ENCODE measurements at places on chromosomes 7 and 10.
A peak's percentile ranks its signal among the peaks of the same experiment; 100 is the strongest.

DNA sequence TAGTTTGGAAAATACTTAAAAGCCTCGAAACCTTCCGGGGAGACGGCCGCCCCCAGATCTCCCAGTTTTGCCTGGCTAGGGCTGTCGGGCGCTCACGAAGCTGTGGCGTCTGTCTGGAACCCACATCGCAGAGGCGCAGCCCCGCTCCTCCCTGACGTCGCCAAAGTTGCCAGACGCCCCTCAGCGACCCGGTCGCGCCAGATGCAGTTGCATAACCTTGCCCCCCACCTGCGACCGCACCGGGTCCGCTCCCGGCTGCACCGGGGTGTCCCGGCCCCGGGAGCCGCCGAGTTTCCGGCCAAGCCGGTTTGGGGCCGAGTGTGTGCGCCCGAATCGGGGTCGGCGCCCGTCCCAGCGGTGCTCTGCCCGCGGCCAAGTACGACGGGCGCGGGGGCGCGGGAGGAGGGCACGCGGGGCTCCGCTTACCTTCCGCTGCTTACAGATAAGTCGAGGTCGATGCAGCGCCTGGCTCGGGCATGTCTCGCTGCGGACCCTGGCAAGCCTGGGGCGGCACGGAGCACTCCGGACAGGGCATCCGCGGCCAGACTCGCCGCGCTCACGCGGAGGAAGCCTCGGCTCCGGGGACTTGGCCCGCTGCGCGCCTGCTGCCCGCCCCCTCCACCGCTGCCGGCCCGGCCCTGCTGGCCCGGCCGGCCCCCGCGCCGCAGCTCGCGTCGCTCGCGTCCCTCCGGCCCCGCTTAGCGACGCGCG lies 665 bp downstream of the INSYN2A start:
- DNase-seq = no peak

DNA sequence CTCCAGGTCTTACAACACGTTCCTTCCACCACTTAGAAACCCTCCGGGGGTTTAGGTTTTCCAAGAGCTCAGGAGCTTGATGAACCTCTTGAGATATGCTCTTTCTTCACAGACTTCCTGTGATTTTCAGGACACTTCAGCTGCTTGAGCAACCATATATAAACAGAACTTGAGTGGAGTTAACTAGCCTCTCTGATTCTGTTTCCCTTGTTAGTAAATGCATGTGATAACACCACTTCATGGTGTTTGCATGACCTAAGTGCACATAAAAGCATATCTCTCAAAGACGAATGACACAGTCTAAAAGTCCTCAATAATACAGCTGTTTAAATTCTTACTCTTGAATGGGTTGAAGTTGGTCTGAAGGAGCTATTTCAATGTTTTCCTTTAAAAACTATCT lies 9.9 kb downstream of the PRR15 start:
- DNase-seq = no peak

- no peak for DNase-seq
These were observed 111.2 kb upstream of the ARHGAP21 start for GRCh38 chr10:24834869-24835268.

- DNase-seq = peak; percentile 34
These were observed 23.4 kb downstream of the OR9A2 start for GRCh38 chr7:143003393-143004051.

- DNase-seq = no peak
These were observed 58.7 kb downstream of the PTEN start for GRCh38 chr10:87921931-87922688.

DNA sequence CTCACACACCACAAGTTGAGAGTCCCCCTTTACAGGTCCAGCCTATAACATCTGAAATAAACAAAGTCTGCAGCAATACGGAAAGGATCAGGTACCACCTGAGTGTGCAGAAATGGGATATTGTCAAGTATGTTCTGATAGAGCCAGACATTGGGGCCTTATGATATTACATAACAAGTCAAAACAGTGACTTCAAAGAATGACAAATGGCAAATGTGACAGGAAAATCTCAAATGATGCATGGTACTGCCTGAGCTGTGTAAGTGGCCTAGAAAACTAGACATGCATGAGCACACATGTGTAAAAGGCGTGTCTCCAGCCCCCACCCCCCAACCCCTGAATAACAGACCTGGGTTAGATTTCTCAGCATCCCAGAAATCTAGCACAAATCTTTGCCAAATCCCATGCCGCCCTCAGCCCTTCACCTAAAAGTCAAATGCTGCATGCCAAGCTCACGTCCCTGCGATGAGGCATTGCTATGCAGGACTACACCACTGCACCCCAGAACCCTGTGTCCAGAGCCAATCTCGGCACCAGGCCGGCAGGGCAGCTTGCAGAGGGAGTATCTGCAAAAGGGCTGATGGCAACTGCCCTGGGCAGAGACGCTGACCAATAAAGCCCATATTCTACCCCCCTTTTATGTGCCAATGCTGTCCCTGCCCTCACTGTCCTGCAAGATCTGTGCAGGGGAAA lies 58.8 kb downstream of the PRKAG2 start:
- DNase-seq = no peak

DNA sequence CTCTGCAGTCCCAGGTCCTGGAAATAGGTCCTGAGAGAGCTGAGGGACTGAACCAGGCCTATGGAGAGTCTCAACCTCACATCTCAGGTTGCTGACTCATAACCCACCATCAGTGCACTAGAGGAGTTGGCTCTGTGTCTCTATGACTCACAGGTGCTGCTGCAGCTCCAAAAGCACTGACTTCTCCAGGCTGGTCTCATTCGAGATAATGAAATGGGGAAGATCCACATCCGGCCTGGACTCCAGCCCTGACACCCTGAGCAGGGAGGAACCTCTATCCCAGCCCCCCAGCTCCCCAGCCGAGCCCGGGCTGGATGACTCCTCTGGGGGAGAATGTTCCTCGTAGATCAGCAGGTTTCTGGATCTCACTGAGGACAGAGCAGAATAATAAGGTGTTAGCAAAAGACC lies 35.5 kb upstream of the DGKI start:
- no peak for DNase-seq

GRCh38 chr7:100346921-100347320 lies 11.0 kb upstream of the PILRB start:
- no peak for DNase-seq

DNA sequence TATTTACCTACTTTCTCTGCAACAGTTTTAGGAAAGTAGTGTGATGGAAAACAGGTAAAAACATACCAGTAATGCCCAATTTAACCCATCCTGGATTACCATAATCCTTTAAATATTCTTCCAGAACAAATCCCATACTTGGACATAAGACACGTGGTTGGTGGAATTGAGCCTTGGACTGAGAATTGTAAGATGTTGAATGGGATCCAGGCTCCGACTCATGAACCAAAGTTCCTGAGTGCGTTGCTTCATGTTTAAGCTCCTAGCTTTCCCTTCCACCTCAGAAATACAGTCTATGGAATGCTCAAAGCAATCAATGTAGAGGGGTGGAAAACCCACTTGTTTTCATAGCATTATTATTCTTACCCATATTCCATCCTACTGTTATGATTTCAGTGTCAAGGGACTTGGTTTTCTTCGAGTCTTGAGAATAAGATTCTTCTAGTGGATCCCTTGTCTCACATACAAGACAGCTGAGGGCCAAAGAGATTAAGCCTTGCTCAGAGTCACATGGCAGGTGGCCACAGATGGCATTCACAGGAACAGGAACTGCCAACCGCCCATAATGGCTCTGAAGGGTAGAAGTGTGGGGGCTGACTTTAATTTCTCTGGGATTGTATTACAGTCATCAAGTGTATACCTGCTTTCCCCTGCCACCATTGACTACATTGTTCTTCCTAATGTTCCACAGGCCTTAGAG lies 171.2 kb downstream of the GFRA1 start:
- no peak for DNase-seq

DNA sequence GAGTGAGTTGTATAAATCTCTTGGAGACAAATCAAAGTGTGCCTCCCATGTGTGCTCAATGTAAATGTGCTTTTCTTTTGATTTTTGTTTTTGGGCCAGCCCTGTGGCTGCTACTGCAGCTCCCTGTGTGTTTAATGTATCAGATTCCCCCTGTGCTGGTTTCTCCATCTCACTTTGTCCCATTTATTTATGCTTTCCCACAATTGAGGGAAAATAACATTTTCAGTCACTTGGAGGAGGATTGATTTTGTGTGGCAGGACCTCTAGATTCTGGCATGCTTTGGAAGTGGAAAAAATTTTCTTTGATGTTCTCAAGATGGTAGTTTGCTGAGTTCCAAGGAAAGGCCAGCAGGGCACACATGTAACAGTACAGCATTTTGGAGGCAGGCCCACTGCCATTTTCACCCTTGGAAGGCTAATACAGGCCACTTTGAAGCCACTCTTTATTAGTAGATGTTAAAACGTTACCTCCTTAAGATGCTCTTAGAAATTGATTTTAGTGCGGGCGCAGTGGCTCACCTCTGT lies 323.6 kb downstream of the BICC1 start:
- DNase-seq = no peak

- no peak for DNase-seq
These were observed 140.6 kb upstream of the TMEM168 start for GRCh38 chr7:112930787-112931186.

DNA sequence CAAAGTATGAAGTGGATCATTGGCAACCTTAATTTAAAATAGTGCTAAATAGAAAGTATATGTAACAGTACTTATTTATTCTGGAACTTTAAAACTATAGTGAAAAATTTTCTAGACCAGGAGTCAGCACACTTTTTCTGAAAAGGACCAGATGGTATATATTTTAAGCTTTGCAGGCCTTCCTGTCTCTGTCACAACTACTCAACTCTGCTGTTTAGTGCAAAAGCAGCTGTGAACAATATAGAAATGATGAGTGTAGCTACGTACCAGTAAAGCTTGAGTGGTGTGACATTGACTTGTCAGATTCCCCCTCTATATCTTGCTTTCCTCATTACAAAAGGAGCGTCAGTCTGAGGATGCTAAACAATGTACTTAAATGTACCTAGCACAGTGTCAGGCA lies 88.1 kb upstream of the IGFBP3 start:
- DNase-seq = no peak

DNA sequence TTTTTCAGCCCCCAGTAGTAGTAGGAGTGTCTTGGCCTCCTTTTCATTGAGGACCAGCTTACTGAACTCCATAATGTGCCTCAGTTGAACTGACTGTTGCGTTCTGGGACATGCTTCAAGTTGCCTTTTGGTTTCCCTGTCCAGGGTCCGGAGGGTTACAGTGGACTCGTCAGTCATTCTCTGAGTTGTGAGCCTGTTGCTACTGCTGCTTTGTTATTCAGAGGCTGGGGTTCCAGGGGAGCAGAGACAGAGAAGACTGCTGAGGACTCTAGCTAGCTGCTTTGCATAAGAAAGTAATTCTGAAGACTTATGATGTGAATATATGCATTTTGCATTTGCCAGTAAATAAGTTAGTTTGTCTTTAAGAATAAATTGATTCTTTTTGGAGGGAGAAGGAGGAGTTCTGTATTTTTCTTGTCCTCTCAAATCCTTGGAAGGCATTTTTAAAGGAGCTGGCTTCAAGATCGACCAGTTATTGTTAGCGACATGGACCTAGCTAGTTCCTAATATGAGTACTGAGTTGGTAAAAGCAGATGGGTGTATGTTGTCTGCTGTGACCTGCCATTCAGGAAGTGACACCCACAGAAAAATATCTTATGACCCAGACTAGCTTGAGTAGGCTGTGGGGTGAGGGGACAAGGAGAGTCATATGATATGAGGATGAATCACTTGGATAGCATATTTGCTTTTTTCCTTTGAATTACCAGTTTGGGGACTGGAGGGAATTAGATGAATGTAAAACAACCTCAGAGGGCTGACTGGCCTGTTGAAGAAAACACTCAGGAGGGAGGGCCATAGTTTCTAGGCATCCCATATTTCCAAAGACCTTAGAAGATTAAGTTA lies 8.3 kb downstream of the PI4K2A start:
- DNase-seq = peak; percentile 23

DNA sequence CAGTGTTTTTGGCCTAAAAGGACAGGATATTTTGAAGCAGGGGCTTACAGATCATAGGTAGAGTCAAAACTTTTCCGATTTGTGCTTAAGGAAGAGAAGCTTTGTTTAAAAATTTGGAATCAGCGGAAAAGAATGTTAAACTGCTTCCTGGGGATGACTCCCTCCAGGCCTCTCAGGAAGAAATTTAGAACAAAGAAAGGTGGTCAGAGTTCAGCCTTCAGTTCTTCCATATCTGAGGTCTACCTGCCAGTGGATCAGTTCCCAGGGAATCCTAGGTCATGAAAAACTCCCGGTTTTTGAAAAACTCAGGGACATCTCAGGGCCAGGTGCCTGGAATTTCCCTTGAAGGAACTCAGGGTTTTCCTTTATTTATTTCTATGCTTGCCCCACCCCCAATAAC lies 100.3 kb downstream of the MCU start:
- DNase-seq = no peak

GRCh38 chr10:3814838-3815220 lies 29.8 kb upstream of the KLF6 start:
- no peak for DNase-seq

GRCh38 chr7:71384094-71384493 lies 252.2 kb downstream of the GALNT17 start:
- no peak for DNase-seq

GRCh38 chr7:154390961-154391360 lies 338.8 kb downstream of the DPP6 start:
- DNase-seq = no peak

GRCh38 chr7:27263781-27264180 lies 21.2 kb downstream of the EVX1 start:
- DNase-seq = no peak

DNA sequence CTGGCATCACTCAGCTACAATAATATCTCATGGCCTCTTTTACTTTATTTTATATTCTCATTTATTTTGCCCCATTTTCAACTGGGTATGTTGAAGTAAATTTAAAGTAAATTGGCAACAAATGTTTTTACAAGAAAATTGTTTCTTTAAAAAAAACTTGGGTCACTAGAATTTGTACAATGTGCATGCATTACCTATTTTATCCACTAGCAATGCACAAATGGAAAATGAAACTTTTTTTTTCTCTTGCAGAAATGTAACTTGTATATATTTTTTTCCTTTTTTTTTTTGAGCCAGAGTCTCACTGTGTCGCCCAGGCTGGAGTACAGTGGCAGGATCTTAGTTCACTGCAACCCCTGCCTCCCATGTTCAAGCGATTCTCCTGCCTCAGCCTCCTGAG lies 10.3 kb upstream of the H2AZ2 start:
- DNase-seq = no peak

DNA sequence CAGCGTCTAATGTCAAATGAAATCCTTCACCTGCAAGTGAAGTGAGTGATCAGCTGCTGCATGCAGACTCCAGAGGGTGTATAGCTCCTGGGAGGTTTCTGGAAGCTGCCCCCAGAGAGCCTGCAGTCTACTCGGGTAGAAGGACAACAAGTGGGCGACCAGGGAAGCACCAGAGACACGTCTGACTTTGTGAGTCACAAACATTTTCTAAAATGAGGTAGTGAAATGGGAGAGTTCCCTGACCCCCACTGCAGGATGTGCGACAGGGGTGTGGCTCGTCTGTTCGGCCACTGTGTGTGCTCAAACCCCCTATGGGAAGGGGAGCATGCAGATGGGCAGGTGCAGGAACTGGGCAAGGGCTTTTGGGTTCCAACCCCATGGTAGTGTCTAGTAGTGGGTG lies 177.1 kb upstream of the PRKCQ start:
- DNase-seq = no peak

GRCh38 chr7:118492466-118492865 lies 268.0 kb downstream of the ANKRD7 start:
- DNase-seq = no peak

- DNase-seq = no peak
These were observed 126.4 kb downstream of the GNAT3 start for GRCh38 chr7:80385508-80385907.

Measured in activated CD4-positive, alpha-beta T cell treated with anti-CD3 and anti-CD28 coated beads, Interleukin-2, amount 50 U/mL, for 48 hours (primary cell).